Activated T-cell treated with anti-CD3 and anti-CD28 coated beads, Interleukin-2, amount 50 U/mL, for 72 hours (primary cell): ENCODE measurements at places on chromosomes 3 and 15.

DNA sequence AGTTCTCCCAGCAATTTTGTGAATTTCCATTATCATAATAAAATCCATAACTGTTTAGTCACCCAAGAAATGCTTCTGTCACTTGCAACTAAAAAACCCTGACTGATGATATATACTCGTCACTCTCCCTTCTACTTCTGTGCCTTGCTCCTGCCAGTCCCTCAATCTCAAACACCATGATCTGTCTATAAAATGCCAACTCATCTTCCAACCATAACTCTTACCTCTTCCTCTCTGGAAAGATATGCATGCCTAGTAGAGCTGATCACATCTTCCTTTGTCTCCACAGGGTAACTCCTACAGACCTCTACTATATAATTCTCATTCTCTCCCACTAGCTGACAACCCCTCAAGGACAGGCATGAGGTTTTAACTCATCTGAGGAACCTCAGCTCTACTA, 5.2 kb upstream of the VEPH1 start:
- no peak for DNase-seq

GRCh38 chr15:39497016-39497758, 83.7 kb upstream of the THBS1 start:
- DNase-seq = no peak

- DNase-seq = no peak
Measured at GRCh38 chr3:36649125-36649524, 115.2 kb downstream of the DCLK3 start.

GRCh38 chr3:118525077-118525476, 509.6 kb downstream of the IGSF11 start:
- no peak for DNase-seq

- DNase-seq = no peak
Measured at GRCh38 chr3:192947421-192947820, 29.8 kb upstream of the MB21D2 start.

- DNase-seq = no peak
Measured at GRCh38 chr3:25648925-25649830, 15.5 kb downstream of the TOP2B start.

- no peak for DNase-seq
Measured at GRCh38 chr3:76438971-76439370, 600.9 kb upstream of the ROBO2 start.

GRCh38 chr3:154188846-154189245, 67.7 kb downstream of the ARHGEF26 start:
- no peak for DNase-seq

DNA sequence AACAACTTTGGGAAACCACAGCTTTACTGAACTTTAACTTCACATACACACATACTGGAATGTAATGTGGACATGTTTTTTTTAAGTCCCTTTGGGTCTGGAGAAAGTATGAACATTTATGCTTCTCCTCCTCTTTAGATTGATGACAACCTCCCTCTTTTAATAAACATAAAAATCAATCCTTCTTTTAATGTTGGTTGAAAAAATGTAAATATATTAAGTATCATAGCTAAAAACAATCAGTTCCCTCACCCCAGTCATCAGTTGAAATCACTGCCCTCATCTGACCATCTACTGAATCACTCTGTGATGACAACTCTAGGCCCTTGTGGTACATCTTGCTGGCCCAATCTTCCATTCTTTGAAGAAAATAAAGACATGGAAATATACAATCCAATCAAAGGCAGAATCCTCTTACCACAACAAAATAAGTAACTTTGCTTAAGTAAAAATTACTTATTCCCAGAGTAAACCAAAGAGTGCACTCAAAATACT, 6.4 kb downstream of the AAGAB start:
- no peak for DNase-seq

GRCh38 chr15:100571592-100572167, 30.3 kb downstream of the LINS1 start:
- no peak for DNase-seq

DNA sequence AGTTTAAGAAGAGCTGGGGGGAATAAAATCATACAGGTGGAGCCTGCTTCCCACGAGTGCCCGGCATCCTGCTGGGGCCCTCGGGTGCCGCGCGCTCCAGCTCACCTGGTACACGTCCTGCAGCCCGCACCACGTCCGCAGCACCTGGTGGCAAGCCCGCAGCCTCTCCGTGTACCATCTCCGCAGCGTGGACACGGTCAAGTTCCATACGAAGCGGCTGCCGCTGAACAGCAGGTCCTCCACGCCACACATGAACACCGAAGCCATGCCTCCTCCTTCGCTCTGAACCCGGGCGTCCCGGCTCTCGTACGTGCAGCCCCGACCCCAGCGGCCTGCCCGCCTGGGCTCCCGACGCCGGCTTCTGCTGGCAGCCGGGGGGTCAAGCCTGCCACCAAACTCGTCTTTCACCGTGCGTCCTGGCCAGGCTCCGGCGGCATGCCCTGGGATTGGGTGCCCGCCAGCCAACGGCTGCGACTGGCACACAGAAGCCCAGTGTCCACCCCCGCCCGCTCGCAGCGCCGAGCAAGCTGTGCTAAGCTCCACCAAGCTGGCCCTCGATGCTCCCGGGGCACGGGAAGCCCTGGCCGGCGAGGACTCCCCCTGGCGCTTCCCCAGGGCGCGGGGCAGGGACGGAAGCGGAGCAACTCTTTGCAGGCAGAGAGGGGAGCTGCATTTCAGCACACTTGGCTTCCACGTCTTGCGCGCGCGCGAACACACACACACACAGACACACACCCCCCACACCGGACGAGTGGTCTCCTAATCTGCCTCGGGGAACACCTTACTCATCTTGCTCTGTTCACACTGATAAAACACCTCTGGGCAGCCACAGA, at the start of gene FRMD4B:
TSS of gene FRMD4B (minus strand) at position 366 of the 833 bp plus-strand sequence. CDS start at position 267, 99 bp downstream.
- peak; percentile 35 for DNase-seq

DNA sequence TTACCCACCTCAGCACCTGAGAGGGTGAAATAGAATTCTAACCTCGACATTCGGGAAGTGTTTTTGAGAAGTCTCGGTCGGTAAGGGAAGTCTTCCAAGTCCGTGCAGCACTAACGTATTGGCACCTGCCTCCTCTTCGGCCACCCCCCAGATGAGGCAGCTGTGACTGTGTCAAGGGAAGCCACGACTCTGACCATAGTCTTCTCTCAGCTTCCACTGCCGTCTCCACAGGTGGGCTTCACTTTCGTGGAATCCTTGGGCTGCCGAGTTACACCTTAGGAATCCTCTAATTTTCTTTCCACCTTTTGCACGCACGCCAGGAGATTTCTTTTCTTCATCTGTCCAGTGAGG, 775 bp downstream of the CCNDBP1 start:
- DNase-seq = no peak

DNA sequence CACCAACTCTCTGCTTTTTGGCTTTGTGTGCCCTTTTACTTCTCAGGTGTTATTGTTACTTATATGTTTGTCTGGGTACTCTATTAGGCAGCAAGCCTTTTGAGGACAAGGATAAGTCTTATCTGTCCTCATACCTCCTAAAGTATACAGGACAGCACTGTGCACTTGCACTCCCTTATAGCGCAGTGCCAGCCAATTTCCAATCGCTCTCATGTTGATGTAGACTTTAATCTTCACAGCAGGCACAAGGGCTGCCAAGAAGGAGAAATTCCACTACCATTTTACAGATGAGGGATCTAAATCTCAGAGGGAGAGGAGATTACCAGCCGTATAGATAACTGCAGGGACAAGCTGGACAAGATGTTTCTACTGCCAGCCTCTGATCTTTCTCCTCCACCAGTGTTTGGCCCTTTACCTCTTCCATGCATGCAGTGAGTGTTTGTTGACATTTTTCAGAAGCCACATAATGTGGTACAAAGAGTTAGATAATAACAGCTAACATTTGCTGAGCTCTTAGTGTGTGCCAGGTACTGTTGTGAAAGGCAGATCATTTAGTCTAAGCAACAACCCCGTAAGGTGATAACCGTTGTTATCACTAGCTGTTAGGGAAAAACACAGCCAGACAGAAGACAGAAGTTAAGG, 30.1 kb downstream of the SST start:
- DNase-seq = no peak

- DNase-seq = no peak
Measured at GRCh38 chr3:117556646-117557407, 847.2 kb downstream of the TUSC7 start.

- DNase-seq = no peak
Measured at GRCh38 chr3:78414261-78414660, 1353.5 kb downstream of the ROBO1 start.
